ENCODE measurements at places on chromosomes 2 and 18.

DNA sequence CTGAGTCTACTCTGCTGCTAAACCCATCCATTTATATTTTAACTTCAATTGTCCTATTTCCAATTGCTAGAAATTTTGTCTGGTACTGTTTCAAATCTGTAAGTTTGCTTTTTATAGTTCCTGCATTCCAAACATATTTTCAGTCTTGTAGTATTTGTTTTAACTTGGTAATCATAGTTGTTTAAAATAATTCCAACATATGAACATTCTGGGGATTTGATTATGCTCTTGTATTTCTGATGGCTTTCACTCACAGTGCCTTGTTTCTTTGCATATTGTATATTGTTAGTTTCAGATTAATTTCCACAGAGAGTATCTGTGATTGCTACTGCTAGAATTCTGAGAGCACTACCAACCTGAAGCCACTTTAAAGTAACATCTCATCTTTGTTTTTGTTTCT, 202.4 kb downstream of the ETAA1 start:
- DNase-seq, result peak; percentile 1

- no peak for DNase-seq
Observed at GRCh38 chr18:52764316-52764715, 424.3 kb downstream of the DCC start.

DNA sequence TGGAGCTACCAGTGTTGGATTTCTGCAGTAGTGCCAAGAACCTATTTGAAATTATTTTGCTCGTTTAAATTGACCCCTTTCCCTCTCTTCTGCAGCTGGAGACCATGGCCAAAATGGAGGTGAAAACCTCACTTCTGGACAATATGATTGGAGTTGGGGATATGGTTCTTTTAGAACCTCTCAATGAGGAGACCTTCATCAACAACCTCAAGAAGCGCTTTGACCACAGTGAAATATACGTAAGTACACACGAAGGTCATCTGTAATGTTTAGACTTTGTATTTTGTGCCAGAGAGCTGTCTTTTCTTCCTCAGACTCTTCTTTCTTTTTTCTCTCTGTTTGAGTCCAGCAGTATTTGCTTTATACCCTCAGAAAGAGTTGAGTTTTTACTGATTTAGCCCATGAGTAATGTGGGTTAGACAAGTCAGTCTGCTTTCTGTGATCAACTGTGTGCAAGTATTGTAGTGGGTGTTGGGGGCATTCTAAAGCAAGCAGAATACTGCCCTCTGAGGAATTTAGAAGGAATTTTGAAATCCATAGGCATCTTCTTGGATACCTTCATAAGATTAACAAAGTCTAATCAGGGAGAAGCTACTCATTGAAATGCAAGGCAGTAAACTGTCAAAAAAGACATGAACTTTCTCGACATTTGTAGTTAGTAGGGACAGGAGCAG, 31.7 kb downstream of the MYO1B start:
- DNase-seq, result no peak

DNA sequence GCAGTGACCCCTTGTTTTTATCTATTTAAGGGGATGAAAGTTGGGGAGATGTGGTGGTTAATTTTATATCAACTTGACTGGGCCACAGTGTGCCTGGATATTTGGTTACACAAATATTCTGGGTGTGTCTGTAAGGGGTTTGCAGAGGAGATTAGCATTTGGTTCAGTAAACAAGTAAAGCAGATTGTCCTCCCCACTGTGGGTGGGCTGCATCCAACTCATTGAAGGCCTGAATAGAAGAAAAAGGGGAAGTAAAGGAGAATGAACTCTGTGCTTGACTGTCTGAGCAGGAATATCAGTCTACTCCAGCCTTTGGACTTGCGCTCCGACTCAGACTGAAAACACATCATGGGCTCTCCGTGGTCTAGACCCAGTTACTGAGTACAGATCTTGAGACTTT, 80.9 kb downstream of the GCA start:
- DNase-seq, result no peak

GRCh38 chr2:29326926-29327325, 211.7 kb downstream of the CLIP4 start:
- DNase-seq, result no peak

DNA sequence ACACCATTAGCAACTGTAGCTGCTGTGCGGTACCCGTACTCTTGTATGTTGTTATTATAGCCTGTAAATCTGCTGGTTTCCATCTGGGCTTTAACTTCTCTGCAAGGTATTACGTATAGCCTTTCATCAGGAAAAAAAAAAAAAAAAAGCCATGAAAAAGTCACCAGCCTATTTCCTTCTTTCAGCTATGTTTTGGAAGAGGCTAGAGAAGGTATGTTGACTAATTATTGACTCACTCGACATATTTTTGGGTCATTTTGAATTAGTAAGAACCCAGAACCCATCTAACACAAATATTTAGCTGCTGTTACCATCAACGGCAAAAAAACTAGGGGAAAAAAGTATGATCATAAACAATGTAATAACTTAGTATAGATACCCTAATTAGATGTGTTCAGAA, 1395.6 kb downstream of the SUCLG1 start:
- DNase-seq, result peak; percentile 12

GRCh38 chr2:96320728-96321622, 4.1 kb upstream of the ITPRIPL1 start:
- DNase-seq, result peak; percentile 59

- DNase-seq, result no peak
Observed at GRCh38 chr2:238016526-238016925, 44.3 kb upstream of the SCLY start.

DNA sequence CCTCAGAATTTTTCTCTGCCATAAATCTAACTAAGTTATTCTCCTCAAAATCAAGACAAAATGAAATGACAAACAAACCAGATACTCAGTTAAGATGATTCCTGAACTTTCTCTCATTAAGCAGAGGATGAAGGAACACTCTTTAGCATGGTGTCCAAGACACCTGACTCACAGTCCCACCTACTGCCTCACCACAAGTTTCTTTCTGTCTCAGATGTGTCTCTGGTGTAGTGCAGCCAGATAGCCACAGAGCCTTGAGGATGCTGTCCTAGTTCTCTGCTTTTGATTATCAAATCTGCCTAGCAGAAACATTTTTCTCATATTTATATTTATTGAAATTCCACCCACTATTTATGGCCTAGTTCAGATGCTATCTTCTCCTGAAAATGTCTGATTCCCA, 103.6 kb upstream of the TMEM200C start:
- DNase-seq, result no peak

DNA sequence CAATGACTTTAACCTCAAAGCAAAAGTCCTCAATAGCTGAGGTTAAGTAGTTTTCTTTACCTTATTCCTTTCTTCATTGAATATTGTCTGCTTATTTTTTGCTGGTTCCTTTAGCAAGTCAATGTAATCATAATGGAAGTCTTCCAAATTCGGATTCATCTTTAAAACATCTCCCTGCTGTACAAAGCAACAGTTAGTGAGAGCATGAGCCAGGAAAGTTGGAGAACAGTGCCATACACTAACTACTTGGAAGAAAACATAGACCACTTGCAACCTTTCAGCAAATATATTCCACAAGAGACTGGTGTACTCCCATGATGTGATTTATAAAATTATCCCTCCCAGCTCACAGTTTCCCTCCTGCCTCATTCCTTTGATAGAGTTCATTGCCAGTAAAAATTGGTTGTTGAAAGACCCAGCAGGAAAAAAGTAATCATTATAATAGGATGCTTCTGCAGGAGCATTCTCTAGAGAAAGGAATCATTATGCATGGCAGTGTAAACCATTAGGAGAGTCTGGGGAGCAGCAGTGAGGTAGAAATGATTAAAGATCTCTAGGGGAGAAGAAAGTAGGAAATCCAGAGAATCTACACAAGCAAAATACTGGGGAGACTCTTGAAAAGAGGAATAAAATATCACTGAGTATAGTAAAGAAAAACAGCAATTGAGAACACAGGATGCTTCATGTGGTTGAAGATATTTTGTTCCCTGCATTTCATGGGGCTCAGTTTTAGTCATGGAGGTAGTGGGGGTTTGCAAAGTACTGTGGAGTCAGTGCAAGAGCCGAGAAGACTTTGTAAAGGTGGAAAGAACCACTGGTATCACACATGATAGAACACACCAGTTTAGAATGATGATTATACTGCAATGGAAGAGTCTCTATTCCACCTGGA, 38.6 kb upstream of the TTN start:
- peak; percentile 54 for DNase-seq

- peak; percentile 7 for DNase-seq
Observed at GRCh38 chr2:105812180-105813044, 67.7 kb downstream of the NCK2 start.

DNA sequence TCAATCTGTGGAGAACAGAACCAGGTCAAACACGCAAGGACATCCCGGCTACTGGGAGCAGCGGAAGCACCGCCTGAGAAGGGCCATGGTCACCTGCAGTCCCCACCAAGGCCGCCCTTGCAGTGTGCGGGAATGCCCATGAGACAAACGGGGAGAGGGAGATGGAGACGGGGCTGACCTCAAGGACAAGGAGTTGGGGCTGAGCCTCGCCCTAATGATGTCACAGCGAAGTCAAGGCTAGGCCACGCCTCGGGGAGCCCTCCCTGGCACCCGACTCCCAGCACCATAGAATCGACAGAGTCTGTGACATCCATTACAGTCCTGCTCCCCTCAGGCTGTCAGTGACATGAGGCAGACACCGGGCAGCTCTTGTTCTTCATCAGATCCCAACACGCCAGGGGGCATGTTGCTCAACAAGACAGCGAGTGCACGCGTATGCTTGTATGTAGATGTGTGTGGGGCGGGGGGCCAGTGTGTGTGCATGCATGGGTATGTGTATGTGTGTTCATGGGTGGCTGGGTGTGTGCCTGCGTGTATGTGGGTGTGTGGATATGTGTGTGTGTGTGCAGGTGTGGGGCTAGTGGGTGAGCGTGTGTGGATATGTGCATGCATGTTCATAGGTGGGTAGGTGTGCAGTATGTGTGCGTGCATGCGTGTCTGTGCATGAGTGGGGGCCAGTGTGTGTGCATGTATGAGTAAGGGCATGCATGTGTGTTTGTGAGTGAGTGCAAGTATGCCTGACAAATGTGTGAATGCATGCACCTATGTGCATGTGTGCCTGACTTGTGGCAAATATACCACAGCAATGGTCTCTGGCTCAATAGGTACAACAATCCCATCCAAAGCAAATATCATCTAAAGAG, 57.0 kb downstream of the ANKMY1 start:
- no peak for DNase-seq

GRCh38 chr2:125313806-125314205, 1288.7 kb downstream of the CNTNAP5 start:
- DNase-seq, result no peak

DNA sequence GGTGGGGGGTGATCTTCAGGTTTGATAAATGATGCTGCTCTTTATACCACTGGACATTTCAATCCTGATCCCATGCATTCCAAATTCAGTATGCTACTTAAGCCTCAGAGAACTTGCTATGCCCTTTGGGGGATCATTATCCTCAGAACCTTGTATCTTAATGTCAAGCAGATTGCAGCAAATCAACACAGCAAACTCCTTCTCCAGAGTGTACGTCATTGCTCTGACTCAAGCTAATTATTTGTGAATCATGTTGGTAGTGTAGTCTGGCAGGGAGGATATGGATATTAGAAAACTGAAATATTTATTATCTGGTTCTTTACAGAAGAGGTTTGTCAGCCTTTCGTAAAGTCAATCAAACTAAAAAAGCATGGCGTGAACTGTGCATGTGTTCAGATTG, 562.5 kb upstream of the FAM98A start:
- DNase-seq, result no peak

- DNase-seq, result no peak
Observed at GRCh38 chr2:133503323-133503722, 64.9 kb downstream of the NCKAP5 start.

DNA sequence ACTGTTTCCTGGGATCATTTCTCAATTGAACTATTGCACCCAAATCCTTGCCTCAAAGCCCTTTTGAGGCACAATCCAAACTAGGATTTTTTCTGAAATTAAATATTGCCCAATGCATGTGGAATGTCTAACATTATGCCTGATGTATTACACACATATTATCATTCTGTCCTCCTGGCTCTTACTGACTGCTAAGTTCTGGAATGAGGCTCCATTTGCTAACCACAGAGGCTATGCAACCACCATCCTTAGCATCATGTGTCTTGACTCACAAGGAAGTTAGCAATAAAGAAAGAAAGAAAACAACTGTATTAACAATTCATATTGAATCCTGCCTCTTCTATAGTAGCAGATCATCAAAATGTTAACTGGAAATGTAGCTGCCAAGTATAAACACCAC, 1142.7 kb downstream of the CNTNAP5 start:
- DNase-seq, result peak; percentile 43

GRCh38 chr18:46060359-46060841, 11.7 kb downstream of the PSTPIP2 start:
- DNase-seq, result no peak

- DNase-seq, result peak; percentile 37
Observed at GRCh38 chr2:43454791-43455190, 141.0 kb downstream of the THADA start.

DNA sequence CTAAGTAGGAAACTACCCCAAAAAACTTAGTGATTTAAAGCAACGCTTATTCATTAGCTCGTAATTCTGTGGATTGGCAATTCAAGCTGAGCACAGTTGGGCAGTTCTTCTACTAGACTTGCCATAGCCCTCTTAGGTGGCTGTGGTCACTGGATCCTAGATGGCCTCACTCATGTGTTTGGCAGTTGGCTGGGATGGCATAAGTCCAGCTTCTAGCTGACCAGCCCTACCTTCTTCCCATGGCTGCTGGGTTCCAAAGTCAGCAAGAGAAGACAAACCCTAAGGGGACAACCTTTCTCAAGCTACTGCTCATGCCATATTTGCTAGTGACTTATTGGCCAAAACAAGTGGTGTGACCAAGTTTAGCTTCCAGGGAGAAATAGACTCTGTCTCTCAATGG, 95.3 kb downstream of the COPS8 start:
- DNase-seq, result peak; percentile 13

- DNase-seq, result no peak
Observed at GRCh38 chr2:227527351-227527750, 55.4 kb downstream of the AGFG1 start.

DNA sequence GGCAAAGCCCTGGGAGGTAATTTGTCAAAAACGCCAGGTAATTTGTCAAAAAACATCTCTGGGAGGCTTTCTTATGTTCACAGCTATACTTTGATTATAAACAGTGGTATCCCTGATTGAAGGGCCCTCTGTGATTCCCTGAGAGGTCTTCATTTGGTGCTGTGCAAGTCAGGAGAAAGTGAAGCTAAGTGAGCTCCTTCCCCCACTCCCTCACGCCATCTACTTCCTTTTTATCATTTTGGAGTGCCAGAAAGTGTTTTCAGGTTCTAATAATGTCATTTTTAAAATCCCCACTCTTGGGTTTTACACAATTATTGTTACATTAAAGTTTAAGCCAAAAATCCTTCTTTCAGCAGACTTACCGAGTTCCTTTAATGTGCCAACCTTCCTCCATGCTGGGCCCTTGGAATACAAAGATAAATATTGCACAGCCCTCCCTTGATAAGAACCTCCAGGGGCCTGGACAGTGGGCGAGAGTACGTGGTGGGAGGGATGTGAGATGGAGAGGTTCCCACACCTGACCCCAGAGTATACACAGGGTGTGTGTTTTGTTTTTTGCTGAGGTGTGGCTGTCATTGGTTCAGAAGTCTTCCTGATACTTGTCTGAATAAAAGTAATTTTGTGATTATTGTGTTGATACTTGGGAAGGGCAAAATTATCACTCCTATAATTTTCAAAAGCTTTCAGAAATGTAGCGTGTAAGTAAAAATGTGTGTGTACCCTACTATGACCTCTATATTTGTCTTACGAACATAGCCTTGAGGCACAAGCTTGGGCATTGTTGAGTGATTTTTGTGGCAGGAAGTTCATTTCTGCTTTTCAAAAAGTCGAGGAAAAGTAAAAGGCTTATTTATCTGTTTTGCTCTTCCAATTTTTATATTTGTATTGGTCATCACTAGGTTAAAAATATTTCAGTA, 8.2 kb downstream of the MAPRE2 start:
- DNase-seq, result peak; percentile 42

- DNase-seq, result no peak
Observed at GRCh38 chr2:45114221-45114955, 105.1 kb upstream of the SIX2 start.

Data from ELR (cell line).